ENCODE measurements at places on chromosomes 5 and 9.

- DNase-seq = no peak
Measured at GRCh38 chr9:565528-565927, 276.0 kb upstream of the DMRT1 start.

DNA sequence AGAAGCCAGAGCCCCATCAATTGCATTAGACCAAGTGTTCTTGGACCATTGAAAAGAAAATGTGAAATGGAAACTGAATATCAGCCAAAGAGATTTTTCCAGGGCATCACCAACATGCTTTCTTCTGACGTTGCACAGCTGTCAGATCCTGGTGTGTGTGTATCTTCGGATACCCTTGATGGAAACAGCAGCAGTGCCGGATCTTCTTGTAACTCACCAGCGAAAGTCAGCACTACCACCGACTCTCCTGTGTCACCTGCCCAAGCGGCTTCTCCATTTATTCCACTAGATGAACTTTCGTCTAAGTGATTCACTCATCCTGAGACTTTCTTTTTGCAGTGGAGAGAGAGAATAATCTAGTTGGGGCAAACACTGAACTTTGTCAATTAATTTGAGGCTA, 75.7 kb downstream of the PIP5K1B start:
- no peak for DNase-seq

GRCh38 chr9:131385296-131385695, 8.6 kb upstream of the PRRC2B start:
- no peak for DNase-seq

DNA sequence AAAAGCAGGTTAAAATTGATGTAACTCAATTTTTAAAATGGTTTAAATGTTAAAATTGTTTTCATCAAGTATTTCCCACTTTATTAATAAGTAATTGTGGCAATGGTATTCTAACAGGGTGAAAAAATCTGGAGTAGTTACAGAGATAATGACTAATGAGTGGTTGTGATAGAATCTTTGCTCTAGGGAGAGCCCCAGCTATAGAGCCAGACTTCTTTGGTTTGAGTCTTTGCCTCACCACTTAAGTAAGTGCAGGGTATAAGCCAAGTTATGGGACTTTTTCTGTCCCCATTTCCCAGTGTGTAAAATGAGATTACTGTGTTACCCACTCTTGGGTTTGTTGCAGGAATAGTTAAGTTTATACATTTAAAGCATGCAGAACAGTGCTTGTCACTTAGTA, 158.1 kb downstream of the FER start:
- DNase-seq = no peak

DNA sequence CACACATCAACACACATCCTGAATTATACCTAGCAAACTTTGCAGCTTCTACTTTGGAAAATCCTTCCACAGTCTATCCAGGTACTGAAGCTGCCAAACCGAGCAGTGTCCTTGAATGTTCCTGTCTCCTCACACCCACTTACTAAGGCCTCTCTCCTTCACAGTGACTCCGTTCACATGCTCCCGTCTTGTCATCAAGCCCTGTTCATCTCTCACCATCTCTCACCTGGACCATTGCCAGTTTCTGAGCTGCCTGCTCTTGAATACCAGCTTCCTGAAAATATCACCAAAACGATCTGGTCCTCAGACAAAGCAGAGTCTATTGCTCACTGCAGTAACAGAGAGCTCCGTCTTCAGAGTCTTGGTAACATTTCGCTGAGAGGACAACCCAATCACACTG, 57.4 kb downstream of the GCNT1 start:
- DNase-seq = no peak

DNA sequence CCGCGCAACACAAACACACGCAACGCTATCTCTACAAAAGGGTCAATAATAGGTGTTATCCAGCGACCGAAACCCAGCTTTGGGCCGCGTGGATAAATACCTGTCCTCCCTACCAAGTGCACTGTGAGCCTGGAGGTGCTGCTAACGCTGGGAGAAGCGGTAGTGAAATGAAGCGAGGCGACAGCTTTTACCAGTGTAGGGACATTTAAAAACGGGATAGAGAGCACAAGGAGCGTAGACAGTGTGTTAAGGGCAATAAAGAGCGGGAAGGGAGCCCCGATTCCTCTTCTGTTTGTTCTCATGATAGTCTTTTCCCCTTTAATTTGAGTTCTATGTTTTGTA, 421 bp upstream of the DEPDC1B start:
- DNase-seq = peak; percentile 32

Data from NCI-H1694 treated with DMSO at 0.1 percent for 48 hours (cell line).